Renal cortical epithelial cell (primary cell): ENCODE measurements at places on chromosomes 5 and 9. TPM values are rescaled to one million over a fixed set of nuclear protein-coding genes. Genes with fewer than 3 reads are reported as not detected.

GRCh38 chr9:20043035-20043434 is 254.2 kb upstream of the SLC24A2 start:
- peak; percentile 7 for DNase-seq

DNA sequence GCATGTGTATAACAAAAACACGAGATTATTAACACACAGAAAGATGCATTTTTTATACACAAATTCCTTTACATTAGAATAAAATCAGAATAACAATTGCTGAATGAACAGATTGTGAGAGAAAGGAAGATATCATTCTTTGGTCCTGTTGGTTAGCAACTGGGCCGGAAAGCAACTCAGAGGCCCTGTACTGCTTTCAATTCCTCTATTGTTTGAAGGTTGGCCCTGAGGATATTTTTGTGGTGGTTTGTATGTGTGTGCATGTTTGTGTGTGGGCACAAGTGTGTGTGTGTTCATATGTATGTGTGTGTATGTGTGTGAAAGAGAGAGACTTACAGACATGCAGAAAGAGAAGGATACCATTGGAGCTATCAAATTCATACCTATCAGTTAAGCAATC is 356.8 kb upstream of the DMAC1 start:
- DNase-seq, result no peak

The TDRD7 gene
- total RNA-seq, result 17.1 and 17.2 TPM in 2 replicates

The PHF24 gene
- total RNA-seq, result under 0.01 TPM in 1 of 2 replicates, not detected in the other

- peak; percentile 67 for DNase-seq
Measured at GRCh38 chr5:125059255-125060002, 313.0 kb upstream of the ZNF608 start.

The MYMK gene
- not detected in 2 replicates for total RNA-seq

DNA sequence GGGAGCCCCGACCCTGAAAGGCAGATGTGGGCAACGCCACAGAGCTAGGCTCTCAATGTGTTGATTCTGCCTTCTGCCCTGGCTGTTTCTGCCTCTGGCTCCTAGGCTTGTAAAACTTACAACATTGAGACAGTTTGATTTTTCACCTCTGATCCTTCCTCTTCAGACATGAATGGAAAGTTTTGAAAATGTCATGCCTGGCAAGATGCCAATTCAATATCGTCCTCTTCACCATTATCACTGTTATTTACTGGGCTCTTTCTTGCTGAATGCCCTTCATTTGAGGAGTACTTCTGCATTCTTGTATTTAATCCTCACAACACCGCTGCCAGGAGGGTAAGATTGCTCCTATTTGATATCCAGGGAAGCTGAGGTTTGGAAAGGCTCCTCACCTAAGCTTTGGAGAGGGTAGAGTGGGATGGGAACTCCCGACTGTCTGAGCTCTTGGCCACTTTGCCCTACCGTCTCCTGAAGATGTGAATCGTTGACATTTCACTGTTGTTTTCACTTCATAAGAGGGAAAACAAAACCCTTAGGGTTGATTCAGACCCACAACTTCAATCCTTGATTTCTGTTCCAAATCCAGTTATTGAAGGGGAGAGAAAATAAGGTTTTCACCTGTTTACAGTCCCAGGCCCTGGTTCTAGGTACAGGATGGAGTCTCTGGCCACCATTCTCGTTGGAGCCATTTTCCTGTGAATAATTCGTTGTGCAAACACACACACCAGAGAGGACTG is 12.7 kb upstream of the FGF1 start:
- DNase-seq, result no peak

The BRIX1 gene
- 27.3 and 37.9 TPM in 2 replicates for total RNA-seq

DNA sequence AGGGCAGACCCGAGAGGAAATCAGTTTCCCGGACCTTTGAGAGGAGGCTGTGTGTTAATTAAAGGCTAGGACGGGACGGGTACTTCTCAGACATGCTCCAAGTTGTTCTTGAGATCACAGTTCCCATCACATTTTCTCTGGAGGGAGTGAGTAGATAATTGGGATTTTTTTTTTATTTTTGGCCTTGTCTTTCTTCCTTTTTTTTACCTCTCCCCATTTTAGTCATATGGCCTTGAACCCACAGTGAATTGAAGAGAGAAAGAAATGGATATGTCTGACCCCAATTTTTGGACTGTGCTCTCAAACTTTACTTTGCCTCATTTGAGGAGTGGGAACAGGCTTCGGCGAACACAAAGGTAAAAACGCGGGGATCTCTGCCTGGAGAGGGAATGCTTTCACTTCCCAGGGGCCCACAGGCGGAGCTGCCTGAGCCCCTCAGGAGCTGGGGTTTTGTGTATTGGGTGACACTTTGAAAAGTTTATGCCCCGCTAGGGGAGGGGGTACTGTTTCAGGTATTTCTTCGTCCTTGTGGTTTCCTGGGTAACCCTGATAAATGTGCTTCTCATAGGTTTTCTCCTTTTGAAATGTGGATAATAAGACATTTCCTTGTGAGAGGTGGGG is 191.8 kb downstream of the CD180 start:
- DNase-seq, result no peak

- peak; percentile 78 for DNase-seq
Measured at GRCh38 chr5:58462154-58462553, 2.3 kb upstream of the PLK2 start.

DNA sequence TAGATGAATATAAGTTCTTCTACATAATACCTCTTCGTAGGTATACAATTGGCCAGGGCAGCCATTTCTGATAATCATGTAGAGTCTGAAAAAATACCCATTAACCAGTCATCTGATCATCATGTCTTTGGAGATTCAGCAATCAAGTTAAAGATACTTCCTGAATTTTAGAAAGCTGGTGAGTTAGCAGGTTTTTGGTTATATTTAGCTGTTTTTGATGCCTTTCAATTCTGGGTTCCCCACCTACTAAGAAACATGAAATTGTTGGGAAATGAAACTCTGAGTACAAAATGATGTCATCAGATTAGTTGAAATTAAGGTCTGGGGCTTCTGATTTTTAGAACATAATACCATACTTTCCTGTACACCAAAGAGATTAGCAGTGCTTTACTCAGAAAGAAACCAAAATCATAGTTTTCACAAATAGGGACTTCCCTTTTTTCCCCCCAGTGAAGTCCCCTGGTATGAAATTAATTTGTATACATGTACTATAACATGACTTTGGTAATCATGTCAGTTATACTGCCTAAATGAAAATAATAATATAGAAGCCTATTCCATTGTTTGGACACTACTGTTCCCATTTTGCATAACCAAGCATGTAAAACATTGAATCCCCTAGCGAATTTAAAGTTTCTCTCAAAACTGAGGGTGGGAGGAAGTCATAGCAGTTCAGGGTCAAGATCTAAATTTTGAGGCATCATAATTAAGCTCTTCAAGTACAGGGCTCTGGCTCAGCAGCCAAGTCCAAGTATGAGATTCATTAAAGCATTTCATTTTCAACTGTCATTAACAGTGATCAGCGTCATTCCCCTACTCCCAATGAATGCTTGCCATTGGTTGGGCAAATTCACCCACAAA is 17.9 kb downstream of the PRLR start:
- no peak for DNase-seq

- DNase-seq, result no peak
Measured at GRCh38 chr5:126186210-126186609, 237.0 kb upstream of the GRAMD2B start.

The SLC34A3 gene
- total RNA-seq, result not detected in 2 replicates
